ENCODE measurements at places on chromosomes 1 and 21.

DNA sequence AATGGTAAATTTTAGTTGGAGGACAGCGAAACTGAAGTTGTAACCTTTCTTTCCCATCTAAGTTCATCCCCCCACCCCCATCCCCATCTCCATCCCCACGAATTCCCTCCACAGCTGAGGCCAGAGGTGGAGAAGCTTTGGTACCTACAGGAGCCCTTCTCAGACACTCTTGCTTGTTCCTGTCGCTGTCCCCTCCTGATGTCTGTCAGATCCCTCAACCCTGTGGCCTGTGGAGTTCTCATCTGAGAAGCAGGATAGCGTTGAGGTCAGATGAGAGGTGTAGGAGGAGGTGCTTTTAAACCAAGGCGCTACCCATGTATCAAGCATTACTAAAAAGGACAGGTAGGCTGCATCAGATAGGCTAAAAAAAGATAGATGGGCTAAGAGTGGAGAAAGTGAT, 769 bp downstream of the NTPCR start:
- H3K36me3 ChIP-seq, result no peaks in the 10 kb centered on the region
- DNase-seq, result no peak
- peak overlapping the region; percentile 85 for H3K4me3 ChIP-seq
- peak overlapping the region; percentile 89 for H3K27ac ChIP-seq
- no peaks in the 10 kb centered on the region for H3K27me3 ChIP-seq

DNA sequence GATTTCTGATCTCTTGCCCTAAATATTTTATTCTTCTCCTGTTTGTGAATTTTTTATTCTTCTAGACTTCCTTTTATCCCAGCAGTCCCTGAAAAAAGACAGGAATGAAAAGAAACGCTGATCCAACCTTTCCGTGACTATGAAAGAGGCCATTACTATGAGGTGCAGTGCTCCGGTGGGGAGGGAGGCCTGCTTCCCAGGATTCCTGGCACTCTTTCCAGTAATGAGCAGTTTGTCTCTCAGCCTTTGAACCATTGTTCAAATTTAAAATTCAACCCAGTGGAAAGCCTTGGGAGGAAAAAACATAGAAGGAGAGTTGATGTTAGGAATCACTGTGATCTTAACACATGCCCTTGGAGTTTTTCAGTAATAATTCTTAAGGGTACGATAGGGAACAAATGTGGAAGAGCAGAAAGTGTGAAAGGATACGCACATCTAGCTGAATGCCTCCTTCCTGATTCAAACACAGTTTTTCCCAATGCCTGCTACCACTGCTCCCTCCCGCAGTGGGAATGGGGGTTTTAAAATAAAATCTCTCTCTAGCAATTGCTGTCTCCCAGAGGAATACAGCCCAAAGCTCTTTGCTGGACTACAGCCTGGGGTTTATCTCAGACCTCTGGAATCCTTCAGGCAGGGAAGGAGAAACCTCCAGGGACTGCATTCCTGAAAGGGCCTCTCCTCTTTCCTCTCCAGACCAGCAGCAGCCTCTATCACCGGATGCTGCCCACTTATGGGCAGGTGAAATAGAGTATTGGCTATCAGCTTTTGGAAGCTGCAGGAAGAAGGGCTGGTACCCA, 6.1 kb downstream of the IER5 start:
- DNase-seq, result peak; percentile 26
- H3K36me3 ChIP-seq, result no peaks in the 10 kb centered on the region
- no peak overlapping the region for H3K4me3 ChIP-seq
- H3K4me1 ChIP-seq, result peaks cover 19% of the 10 kb centered on the region
- no peaks in the 10 kb centered on the region for H3K27me3 ChIP-seq

- no peaks in the 10 kb centered on the region for H3K36me3 ChIP-seq
- H3K4me1 ChIP-seq, result no peaks in the 10 kb centered on the region
- no peak overlapping the region for H3K4me3 ChIP-seq
- H3K27me3 ChIP-seq, result no peaks in the 10 kb centered on the region
These were observed 26.7 kb upstream of the KCNN3 start for GRCh38 chr1:154896771-154897286.

GRCh38 chr1:181777812-181778211, 283.7 kb downstream of the ZNF648 start:
- no peak for DNase-seq
- H3K27ac ChIP-seq, result no peak overlapping the region
- no peak overlapping the region for H3K4me3 ChIP-seq
- no peaks in the 10 kb centered on the region for H3K4me1 ChIP-seq
- H3K36me3 ChIP-seq, result no peaks in the 10 kb centered on the region
- no peaks in the 10 kb centered on the region for H3K27me3 ChIP-seq

DNA sequence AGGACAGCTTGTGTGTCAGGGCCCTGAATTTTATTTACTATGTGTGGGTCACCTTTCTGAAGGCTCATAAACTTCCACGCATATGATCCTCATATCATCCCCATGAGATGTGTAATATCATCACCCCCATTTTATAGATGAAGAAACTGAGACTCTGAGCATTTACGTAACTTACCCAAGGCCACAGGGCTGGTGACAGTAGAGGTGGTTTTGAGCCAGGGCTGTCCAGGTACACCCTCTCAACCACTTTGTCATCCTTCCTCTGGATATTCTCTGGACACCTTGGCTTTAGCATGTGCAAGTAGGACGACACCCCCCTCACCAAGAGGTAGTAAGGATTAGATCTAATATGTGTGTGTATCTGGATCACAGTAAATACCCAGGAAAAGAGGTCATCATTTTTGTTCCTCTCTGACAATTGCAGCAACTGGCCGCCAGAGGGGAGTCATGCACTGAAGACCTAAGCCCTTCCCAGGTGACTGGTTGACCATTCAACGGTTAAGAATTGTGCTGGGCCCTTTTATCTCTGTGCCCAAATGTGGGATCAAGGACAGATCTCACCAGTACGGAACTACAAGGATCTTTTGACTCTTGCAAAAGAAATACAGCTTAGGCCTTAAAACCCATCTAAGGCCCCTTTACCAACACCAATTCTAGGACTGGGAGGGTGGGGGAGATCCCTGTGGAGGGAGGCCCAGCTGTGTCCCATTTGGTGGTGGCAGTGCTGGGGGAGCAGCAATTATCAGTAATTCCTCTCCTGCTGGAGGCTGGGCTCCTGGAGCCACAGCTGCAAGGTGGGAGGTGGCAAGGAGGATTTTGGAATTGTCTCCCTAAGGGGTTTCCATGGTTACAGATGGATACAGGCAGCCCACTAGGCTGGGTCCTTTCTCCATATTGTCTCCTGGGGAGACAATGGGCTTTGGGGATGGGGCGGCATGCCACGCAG, 13.7 kb upstream of the E2F2 start:
- H3K4me3 ChIP-seq, result no peak overlapping the region
- no peak overlapping the region for H3K27ac ChIP-seq
- peak; percentile 87 for DNase-seq
- H3K4me1 ChIP-seq, result peaks cover 17% of the 10 kb centered on the region

DNA sequence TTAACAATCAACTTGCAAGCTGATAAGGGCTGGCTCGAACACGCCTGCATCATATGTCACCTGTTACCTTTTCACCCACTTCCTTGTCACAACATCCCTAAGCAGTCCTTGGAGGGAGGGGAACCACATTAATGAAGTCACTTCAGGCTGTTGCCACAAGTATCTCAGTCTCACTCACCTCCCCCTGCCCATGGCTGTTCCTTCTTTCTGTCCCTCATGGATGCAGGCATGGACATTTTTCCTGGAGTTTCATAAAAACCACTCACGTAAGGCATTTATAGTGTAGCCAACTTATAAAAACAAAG, 76.8 kb upstream of the ANGPTL1 start:
- DNase-seq, result no peak
- no peaks in the 10 kb centered on the region for H3K36me3 ChIP-seq
- no peak overlapping the region for H3K27ac ChIP-seq
- H3K27me3 ChIP-seq, result no peaks in the 10 kb centered on the region

DNA sequence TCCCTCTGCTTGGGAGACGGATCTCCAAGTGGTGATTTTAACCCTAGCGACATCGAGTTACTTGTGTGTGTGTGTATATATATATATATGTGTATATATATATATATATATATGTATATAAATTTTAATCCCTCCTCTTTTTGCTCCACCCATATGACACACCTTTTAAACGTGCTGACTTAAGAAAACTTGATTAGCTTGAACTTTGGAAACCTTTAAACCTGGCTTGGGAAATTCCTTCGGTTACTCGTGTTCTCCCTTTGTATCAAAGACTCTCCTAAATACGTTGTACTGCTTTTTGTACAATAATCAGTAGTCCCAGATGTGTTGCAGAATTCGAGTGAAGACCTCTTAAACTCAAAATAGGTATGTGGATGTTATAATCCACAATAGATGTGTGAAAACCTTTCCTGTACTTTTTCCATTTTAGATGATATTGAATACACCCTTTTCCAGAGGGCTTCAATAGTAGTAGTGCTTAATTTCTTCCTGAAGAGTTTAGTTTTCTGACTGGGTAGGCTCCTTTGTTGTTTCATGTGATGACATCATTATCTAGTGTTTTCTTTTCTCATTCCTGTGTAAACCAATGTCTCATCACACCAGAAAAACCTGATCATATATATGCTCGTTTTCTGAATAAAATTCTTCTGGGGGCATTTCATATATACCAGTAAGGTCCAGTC, 1.4 kb downstream of the RNF11 start:
- H3K27me3 ChIP-seq, result no peaks in the 10 kb centered on the region
- peak overlapping the region; percentile 97 for H3K27ac ChIP-seq
- H3K4me3 ChIP-seq, result no peak overlapping the region
- peaks cover 63% of the 10 kb centered on the region for H3K4me1 ChIP-seq
- no peak for DNase-seq

- DNase-seq, result peak; percentile 39
- no peaks in the 10 kb centered on the region for H3K27me3 ChIP-seq
- H3K36me3 ChIP-seq, result no peaks in the 10 kb centered on the region
- peak overlapping the region; percentile 32 for H3K4me3 ChIP-seq
- H3K27ac ChIP-seq, result no peak overlapping the region
- peaks cover 8% of the 10 kb centered on the region for H3K4me1 ChIP-seq
These were observed 227.4 kb downstream of the SDCCAG8 start for GRCh38 chr1:243483071-243483771.

GRCh38 chr1:2378441-2378851, 12.9 kb downstream of the MORN1 start:
- no peaks in the 10 kb centered on the region for H3K36me3 ChIP-seq
- H3K4me1 ChIP-seq, result no peaks in the 10 kb centered on the region
- no peak for DNase-seq
- no peaks in the 10 kb centered on the region for H3K27me3 ChIP-seq
- no peak overlapping the region for H3K27ac ChIP-seq

DNA sequence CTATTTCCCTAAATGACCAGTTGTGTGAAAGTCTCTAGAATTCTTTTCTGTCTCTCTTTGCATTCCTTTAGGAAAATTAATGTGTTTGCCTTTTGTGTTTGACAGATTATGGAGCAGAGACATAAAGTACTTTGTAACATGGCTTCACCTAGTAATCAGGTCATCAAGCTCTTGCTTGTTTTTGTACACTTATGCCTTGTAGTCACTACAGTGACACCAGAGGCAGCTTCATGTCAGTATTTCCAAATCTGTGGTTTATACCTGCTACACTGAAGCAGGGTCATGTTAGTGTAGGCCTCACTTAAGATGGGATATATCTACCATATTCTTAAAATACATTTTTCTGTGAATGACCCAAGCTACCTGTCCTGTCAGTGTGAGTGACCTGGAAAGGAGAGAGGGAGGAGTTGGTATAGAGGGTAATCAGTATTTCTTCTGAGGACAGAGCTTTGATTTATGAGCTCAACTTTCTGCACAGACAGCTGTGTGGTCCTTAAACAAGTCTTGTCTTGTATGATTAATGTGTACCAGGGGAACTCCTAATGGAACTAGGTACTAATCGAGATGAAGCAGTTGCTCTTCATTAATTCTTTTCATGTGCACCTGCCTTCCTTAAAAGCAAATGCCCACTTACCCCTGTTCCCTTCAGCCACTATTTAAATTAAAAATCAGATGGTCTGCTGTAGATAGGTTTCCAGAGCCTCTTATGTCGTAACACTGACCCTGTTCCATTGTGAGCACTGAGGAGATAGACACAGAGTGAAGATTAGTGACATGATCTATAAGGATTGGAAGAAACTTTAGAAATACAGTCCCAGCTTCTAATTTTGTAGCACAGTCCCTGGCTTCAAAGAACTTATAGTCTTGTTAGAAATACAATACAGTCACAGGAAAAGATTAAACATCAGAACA, 45.7 kb downstream of the MACO1 start:
- peaks cover 29% of the 10 kb centered on the region for H3K4me1 ChIP-seq
- no peak for DNase-seq
- H3K36me3 ChIP-seq, result no peaks in the 10 kb centered on the region

GRCh38 chr1:51519048-51519864, at the start of gene EPS15:
TSS of gene EPS15 (minus strand) at chr1:51519266. CDS start at chr1:51519231, 35 bp downstream.
- peak within 1 kb of the TSS; percentile 97 for H3K4me3 ChIP-seq
- H3K4me1 ChIP-seq, result peaks cover 46% of the 10 kb centered on the region
- peak; percentile 95 for DNase-seq
- H3K36me3 ChIP-seq, result no peaks in the 10 kb centered on the region
- H3K27me3 ChIP-seq, result no peaks in the 10 kb centered on the region

GRCh38 chr1:46653405-46653958, 14.7 kb downstream of the ATPAF1 start:
- no peak overlapping the region for H3K27ac ChIP-seq
- H3K36me3 ChIP-seq, result no peaks in the 10 kb centered on the region
- H3K27me3 ChIP-seq, result no peaks in the 10 kb centered on the region

- DNase-seq, result peak; percentile 67
- H3K4me1 ChIP-seq, result peaks cover 54% of the 10 kb centered on the region
- peak overlapping the region; percentile 89 for H3K27ac ChIP-seq
- no peaks in the 10 kb centered on the region for H3K36me3 ChIP-seq
These were observed 62.7 kb downstream of the SKI start for GRCh38 chr1:2290595-2291510.

DNA sequence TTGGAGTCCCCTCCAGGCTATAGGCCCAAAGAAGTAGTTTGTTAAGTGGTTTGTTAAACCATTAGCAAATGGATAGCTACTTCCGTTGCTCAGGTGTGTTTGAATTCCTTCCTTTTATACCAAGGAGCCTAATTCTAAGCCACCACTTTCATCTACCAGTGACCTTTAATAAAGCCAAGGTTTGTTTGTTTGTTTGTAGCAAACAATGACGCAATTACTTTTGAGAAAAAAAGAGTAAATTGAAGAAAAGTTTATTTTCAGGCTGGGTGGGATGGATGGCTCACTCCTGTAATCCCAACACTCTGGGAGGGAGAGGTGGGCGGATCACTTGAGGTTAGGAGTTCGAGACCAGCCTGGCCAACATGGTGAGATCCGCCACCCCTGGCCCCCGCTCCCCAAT, 30.8 kb upstream of the RD3 start:
- DNase-seq, result no peak
- H3K27ac ChIP-seq, result no peak overlapping the region
- H3K27me3 ChIP-seq, result no peaks in the 10 kb centered on the region

DNA sequence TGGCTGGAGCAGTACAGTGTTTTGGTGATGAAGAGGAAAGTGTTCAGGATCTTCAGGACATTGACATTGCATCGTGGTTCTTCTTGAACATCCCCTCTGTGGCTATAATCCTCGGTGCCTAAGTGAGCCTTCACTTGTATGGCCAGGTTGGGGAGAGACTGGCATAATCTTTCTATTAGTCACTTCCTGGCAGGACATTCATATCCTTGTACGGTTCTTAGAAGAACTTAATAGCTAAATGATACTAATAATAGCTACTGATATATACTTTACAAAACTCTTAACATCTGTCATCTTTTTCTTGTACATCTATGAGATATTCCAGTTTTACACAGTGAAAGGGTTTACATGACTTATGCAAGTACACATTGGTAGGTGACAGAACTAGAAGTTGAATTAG, 35.8 kb downstream of the CELF3 start:
- H3K27me3 ChIP-seq, result no peaks in the 10 kb centered on the region
- no peak for DNase-seq
- H3K4me1 ChIP-seq, result no peaks in the 10 kb centered on the region
- H3K4me3 ChIP-seq, result no peak overlapping the region

- no peak overlapping the region for H3K27ac ChIP-seq
- H3K4me1 ChIP-seq, result peaks cover 14% of the 10 kb centered on the region
- DNase-seq, result no peak
- no peak overlapping the region for H3K4me3 ChIP-seq
- no peaks in the 10 kb centered on the region for H3K36me3 ChIP-seq
These were observed 4.1 kb downstream of the ADORA1 start for GRCh38 chr1:203131548-203132200.
